ENCODE measurements at places on chromosomes 3 and 15.

DNA sequence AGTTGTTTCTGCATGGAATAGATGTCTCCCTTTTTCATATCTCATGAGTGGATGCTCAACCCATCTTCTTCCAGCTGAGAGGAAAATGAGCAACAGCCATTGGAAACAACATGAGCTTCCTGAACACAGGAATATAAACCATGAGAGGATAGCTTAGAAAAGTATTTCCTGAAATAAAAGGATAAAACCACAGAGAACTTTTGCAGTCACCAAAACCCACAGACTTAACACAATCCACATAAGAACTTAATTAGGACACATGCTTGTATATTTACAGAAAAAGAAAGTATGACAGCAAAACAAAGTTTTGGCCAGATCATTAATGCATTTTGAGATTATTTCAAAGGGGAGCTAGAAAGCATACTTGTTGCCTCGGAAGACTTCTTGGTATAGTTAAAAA, 180.5 kb upstream of the RASGRP1 start:
- DNase-seq = no peak

- DNase-seq = peak; percentile 50
Measured at GRCh38 chr3:194137506-194138474, 1.8 kb downstream of the HES1 start.

DNA sequence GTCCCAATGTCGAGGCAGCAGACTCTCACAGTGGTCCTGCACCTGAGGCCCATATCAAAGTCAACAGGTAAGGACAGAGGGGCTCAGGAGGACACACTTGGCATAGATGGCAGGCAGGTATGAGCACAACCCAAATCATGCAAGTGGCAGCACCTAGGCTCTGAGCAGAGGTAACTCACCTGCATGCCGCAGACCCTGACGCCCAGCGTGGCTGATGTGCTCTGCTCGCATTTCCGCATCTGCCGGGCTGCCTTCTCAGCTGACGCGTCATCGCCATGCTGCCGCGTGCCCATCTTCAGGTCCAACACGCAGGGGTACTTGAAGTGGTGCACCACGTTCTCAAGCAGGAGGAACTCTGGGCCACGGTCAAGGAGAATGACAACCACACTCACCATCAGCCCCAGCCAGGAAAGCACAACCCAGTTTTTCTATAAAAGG, 4.2 kb upstream of the GMPPB start:
- no peak for DNase-seq

DNA sequence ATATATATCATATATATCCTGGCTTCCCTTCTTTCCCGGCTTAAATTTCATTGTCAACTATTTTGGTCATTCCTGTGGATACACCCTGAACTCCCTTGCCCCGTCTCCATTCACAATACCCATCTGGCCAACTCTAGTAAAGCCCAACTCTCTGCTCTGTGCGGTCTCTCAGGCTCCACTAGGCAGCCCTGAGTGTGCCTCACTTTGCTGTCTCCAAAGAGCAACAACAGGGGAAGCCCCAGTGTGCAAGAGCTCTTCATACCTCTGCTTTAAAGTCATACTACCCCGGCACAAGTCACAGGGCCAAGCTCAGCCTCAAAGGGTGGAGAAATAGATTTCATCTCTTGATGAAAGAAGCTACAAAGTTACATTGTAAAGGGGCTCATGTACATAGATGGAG, 18.9 kb upstream of the FEM1B start:
- DNase-seq = no peak

Measured in NCI-H2107 (cell line).